ENCODE measurements at places on chromosomes 13 and 19.
A peak's percentile ranks its signal among the peaks of the same experiment; 100 is the strongest.

GRCh38 chr19:49807058-49807903 lies 5.8 kb downstream of the FUZ start:
- peak; percentile 75 for DNase-seq

- DNase-seq = no peak
These were observed 974 bp upstream of the CYP4F22 start for GRCh38 chr19:15507068-15508034.

DNA sequence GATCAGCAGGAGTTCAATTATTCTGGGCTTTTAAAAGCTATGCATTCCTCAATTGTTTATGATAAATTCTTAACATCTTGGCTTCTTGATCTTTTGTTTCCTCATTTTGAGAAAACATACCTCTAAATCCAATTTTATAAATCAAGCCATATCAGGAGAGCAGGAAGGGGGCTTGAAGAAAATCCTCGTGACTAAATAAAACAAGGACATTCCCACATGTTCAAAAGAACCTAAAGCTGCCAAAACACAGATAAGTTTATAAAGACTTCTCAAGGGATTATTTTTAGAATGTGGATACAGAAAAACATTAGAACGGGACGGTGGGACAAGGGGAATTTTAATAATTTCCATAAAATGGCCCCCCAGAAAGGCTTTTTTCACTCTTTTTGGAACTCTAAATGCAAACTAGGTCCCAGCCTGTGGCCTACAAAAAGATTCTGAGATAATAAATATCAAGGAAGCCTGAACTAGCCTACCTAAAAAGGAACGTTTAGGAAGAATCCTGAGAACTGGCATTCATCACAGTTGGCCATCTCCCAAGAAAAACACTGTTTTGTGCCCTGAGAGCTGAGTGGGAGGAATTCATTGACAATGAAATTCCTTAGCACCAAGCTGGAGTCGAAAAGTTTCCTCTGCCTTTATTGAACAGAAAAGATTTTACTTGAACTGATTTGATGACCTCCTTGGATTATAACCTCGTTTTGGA lies 30.1 kb downstream of the ZAR1L start:
- DNase-seq = no peak

DNA sequence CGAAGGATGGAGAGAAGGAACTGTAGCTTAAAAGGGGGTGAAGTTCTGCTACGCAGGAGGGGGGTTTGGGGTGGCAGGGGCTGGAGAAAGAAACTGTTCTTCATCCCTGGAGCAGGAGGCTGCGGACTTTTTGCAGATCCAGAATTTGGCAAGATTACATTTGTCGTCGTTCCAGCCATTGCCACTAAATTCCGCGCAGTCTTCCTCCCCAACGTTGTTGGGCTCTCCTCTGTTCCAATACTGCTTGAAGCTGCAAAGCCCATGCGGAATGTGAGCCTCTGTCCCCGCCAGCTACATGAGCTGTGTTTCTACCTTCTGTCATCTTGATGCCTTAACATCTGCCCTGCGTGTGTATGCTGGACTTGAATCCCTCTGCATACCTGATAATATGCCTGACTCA lies 4.3 kb downstream of the CD209 start:
- no peak for DNase-seq

DNA sequence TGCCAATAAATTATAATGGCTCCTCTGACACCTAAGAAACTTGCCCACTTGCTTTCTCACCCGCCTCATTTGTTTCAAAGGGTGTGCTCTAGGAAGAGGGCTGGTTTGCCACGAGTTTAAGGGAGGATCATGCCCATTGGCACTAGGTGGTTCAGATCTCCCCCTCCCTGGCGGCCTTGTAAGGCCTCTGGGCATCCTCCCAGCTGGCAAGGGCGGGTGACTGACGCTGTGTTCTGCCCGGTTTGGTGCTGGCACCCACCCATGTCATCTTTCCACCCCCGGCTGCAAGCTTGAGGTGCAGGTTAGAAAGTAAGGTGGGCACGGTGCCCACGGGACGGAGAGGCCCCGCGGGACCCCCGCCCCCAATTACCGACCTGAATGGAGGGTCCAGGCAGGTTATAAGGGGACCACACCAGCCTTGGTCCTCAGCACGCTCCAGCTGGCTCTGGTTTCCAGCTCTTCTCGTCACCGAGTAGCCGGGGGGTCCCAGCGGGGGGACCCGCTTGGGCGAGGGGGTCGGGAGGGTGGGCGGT lies 90.4 kb downstream of the PTPRS start:
- DNase-seq = no peak

DNA sequence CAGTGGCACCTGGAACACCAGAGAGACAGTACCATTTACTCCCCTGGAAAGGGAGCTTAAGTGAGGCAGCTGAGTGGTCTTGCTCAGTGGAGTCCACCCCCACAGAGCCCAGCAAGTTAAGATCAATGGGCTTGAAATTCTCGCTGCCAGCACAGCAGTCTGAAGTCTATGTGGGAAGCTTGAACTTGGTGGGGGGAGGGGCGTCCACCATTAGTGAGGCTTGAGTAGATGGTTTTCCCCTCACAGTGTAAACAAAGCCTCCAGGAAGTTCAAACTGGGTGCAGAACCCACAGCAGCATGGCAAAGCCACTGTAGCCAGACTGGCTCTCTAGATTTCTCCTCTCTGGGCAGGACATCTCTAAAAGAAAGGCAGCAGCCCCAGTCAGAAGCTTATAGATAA lies 30.3 kb upstream of the CEACAM4 start:
- DNase-seq = no peak

GRCh38 chr13:99425485-99426341 lies 75.6 kb upstream of the TM9SF2 start:
- DNase-seq = peak; percentile 21

DNA sequence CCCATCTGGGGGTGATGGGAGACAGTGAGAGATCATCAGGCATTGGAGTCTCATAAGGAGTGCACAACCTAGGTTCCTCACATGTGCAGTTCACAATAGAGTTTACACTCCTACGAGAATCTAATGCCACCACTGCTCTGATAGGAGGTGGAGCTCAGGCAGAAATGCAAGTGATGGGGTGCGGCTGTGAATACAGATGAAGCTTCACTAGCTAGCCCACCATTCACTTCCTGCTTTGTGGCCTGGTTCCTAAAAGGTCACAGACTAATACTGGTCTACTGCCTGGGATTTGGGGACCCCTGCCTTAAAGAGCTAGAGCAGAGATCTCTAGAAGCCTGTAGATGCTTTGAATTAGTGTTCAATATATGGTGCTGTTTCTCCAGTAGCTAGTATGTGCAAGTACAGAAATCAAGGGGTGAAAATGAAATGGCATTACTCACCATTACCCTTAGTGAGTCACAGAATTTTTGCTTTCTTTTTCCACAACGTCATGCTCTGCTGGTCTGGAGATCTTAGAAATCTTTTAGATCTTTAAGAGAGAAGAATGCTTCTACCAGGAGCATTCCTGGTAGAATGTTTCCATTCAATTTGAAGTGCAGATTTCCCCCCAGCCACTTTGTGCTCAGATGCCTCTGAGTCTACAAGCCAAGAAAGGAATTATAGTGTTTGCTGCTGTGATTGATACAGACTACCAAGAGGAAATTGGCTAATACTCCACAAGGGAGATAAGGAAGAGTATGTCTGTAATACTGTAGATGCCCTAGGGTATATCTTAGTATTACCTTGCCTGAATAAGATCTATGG lies 2301.2 kb downstream of the PCDH9 start:
- no peak for DNase-seq

GRCh38 chr13:51067706-51068105 lies 43.4 kb downstream of the C13orf42 start:
- no peak for DNase-seq

GRCh38 chr13:97133955-97134354 lies 88.2 kb upstream of the MBNL2 start:
- DNase-seq = no peak

- no peak for DNase-seq
These were observed 364.3 kb downstream of the KCNRG start for GRCh38 chr13:50379584-50379983.

- no peak for DNase-seq
These were observed 32.1 kb downstream of the SMAD9 start for GRCh38 chr13:36887758-36888521.

- no peak for DNase-seq
These were observed 344.3 kb downstream of the TEX29 start for GRCh38 chr13:111664696-111665095.

DNA sequence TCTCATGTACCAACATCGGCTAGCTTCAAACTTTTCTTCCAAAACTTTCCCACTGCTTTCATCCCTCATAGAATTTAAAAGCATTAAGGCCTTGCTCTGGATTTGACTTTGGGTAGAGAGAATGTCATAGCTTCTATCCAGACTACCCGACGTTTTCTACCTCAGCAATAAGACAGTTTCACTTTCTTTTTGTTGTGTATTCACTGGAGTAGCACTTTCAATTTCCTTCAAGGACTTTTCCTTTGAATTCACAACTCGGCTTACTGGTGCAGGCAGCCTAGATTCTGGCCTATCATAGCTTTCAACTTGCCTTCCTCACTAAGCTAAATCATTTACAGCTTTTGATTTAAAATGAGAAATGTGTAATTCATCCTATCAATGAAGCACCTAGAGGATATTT lies 420.4 kb upstream of the GPC6 start:
- no peak for DNase-seq

GRCh38 chr19:8515317-8515716 lies 1.4 kb upstream of the ZNF414 start:
- peak; percentile 31 for DNase-seq

DNA sequence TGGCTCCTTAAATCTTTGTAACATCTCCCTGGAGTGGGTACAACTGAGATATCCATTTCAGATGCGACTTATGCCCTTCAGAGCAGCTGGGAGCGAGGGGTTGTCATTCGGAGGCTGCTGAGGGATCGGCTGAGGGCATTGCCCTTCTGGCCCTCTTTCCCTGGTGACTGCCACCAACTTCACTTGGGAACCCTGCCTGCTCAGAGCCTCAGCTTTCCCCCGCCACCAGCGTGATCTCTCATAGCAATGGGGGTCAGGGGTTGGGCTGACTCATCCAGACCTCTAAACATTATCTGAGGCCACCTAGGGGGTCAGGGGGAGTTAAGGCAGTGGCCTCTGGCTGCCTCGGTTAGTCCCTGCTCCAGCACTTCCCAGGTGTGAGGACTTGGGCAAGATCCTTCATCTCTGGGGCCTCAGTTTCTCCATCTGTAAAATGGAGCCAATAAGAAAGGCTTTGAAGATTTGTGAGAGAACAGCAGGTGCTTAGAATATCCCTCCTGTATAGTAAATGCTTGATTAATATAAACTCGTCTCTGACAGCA lies 1.1 kb downstream of the PRX start:
- DNase-seq = no peak

GRCh38 chr13:97726664-97727280 lies 226.7 kb upstream of the IPO5 start:
- DNase-seq = no peak
